ENCODE measurements at places on chromosomes 6 and 20.

GRCh38 chr20:41063442-41063841 is 34.8 kb downstream of the TOP1 start:
- no peak for DNase-seq

DNA sequence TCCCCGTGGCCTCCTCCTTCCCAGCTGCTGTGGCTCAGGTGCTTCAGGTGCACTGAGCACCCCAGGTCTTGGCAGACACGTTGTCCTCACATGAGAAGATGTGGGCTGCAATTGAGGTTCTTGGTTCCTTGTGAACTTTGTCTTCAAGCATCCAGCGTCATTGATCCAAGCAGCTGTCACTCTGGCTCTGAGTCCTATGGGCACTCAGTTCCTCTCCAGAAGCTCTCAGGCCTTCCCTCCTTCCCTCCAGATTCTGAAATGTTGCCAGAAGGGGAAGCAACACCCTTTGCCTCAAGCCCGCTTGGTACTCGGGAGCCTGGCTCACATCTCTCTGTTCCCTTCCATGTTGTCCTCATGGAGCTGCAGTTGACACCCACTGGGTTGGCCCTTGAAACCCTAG is 8.4 kb upstream of the MRGBP start:
- no peak for DNase-seq

DNA sequence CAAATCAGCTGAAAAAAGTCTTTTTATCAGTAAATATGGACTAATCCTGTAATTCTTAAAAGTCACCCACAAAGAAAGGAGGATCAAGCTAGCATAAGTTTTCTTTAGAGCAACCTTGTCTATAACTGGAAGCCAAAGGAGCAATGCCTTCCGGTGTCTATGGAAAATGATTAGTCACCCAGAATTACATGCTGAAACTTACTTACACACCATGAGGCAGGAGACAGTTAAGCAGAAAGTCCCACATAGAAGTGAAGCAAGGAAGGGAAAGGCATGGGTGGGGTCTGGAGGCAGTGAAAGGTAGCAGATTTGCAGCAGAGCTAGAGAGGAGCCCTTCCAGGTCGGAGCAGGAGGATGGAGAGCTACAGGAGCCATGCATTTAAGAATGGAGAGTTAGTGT is 153.7 kb upstream of the RIPOR2 start:
- DNase-seq: peak; percentile 14

DNA sequence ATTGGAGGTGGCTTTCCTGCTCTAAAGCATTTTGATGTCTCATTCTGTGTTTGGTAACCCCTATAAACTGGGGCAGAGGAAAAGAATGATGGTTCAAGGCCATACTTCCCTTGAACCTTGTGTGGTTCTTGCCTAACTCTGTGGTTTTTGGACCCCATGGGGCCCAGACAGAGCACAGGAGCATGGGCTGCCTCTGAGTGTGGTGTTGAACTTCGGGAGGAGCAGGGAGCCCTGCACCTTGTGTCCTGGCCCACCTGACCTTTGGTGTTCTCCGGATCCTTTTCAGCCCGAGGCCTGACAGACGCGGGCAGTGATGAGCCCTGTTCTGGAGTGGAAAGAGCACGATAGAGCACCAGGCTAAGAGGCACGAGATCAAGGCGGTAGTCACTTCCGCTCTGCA is 18.8 kb downstream of the TMEM74B start:
- DNase-seq: no peak

DNA sequence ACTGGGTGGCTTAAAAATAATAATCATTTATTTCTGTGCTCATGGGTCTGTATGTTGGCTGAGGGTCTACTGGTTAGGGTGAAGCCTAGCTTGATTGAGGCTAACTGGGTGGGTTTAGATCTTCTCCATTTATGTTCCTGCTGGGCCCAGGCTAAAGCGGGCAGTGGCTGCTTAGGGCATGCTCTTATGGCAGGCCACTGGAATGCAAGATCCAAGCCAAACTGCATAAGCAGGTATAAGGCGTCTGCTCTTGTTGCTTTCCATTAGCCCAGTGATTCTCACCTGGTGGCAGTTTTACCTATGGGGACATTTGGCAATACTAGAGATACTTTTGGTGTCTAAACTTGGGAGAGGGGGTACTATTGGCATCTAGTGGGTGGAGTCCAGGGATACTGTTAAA is 44.5 kb downstream of the QKI start:
- DNase-seq: no peak

- DNase-seq: peak; percentile 79
These were observed at the start of gene RING1 for GRCh38 chr6:33208091-33208967. Gene RING1 (plus strand): TSS chr6:33208500. CDS start chr6:33208823, 323 bp downstream.

- peak; percentile 87 for DNase-seq
These were observed 174.8 kb downstream of the IBTK start for GRCh38 chr6:82072751-82073150.

DNA sequence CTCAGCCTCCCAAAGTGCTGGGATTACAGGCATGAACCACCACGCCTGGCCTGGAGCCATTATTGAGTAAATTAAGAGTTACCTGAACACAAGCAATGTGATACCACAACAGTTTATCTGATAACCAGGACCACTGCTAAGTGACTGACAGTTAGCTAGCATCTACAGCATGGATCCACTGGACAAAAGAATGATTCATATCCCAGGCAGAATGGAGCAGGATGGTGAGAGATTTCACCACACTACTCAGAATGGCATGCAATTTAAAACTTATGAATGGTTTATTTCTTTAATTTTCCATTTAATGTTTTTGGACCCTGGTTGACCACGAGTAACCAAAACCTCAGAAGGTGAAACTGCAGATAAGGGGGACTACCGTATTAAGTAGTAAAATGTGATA is 48.6 kb downstream of the RALGAPA2 start:
- no peak for DNase-seq

DNA sequence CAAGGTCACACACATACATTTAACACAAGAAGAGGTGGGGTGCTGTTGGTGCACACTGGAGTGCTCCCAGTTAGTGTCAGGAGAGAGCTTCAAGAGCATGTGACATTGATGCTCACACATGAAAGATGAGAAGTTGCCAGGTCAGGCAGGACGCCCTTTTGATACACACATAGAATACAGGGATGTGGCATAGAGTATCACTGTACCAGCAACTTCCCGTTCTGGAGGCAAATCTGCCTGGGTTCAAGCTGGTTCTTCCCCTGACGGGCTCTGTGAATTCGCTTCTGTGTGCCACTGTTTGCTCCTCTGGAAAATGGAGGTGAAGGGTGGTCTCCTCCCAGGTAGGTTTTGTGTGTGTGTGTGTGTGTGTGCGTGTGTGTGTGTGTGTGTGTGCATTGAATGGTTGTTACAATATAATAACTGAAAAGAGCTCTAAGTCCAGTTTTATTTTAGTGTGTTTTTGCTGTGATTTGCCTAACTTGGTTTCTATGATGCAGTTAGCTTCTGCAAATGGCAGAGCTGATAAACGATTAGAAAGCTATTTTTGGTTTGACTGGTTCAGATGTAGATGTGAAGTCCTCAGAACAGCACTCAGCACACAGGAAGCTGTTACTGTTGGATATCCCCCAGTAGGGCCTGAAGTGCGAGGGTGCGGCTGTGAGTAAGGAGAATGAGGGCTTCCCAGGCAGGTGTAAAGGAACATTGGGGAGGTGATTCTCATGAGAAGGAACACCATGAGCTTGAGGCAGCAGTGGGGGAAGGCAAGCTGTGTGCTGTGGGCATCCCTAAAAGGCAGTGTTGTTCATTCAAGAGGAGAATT is 53.4 kb downstream of the HIVEP1 start:
- no peak for DNase-seq

DNA sequence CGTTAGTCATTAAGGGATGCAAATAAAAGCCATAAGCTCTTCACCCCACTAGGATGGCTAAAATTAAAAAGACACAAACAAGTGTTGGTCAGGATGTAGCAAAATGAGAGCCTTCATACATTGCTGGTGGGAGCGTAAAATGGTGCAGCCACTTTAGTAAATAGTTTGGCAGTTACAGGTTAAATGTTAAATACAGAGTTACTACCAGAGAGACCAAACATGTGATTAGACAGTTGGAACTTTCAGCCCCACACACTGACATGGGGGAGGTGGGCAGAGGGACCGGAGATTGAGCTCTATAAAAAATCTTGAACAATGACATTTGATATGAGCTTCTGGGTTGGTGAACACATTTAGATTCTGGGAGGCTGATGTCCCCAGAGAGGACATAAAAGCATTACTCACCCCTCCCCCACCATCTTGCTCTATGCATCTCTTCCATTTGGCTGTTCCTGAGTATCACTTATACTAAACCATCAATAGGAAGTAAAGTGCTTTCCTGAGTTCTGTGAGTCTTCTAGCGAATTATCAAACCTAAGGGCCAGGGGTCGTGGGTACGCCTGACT is 20.4 kb upstream of the ZNF318 start:
- no peak for DNase-seq

DNA sequence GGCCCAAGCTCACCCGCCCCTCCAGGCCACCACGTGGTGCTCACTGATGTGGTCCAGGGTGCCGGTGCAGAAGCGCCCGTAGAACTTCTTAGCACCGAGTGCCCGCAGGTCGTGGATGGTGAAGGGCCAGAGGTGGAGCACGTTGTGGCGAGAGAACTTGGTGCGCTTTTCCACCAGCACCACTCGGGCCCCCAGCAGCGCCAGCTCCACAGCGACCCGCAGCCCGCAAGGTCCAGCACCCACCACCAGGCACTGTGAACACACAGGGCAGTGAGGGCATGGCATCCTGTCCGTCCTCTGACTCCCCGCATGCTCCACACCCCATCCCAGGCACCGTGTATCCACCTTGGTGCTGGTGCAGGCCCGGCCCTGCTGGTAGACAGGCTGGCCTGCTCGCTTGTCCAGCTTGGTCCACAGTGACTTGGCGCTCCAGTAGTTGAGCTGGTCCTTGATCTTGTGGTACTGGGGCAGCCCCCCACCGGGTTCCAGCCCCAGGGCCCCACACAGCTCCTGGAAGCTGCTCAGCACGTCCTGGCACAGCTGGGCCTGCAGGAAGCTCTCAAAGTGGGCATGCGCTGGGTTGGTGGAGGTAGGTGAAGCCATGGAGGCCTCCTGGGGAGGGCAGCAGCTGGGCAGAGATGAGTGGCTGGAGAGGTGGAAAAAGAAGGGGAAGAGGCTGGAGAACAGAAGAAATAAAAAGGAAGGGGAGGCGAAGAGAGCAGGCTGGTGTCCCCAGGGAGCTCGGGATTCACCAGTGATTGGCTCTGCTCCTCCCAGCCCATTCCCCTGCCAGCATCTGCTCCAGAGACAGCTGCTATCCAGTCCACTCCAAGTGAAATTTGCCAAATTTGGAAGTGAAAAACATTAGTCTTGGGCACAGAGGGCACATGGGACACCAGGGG is 1.7 kb downstream of the MICAL1 start:
- DNase-seq: peak; percentile 47

DNA sequence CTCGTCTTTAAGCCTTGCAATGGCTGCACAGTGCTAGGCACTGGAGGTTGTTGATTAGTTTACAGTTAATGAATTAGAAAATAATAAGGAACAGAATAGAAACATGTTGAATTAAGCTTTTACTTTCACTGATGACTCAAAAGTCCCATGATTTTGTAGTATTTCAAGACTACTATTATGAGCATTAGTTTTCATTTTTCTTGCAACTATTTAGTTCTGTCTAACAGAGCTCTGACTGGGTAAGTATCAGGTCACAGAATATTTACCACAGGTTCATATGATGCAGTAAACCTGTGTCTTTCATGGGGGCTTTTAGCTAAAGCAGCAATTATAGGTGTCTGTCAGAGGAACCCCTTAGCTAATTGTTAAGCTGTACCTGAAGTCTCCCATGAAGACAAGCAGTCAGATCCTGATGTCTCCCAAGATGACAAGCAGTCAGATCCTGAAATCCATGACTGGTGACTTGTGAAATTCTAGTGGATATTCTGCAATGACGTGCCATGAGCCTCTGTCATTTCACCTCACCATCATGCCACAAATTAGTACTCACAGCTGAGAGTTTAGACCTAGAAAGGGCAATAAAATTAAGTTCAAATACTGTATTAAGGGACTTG is 8.2 kb upstream of the GPR31 start:
- DNase-seq: no peak

GRCh38 chr6:156618600-156619205 is 158.5 kb upstream of the ARID1B start:
- peak; percentile 30 for DNase-seq

DNA sequence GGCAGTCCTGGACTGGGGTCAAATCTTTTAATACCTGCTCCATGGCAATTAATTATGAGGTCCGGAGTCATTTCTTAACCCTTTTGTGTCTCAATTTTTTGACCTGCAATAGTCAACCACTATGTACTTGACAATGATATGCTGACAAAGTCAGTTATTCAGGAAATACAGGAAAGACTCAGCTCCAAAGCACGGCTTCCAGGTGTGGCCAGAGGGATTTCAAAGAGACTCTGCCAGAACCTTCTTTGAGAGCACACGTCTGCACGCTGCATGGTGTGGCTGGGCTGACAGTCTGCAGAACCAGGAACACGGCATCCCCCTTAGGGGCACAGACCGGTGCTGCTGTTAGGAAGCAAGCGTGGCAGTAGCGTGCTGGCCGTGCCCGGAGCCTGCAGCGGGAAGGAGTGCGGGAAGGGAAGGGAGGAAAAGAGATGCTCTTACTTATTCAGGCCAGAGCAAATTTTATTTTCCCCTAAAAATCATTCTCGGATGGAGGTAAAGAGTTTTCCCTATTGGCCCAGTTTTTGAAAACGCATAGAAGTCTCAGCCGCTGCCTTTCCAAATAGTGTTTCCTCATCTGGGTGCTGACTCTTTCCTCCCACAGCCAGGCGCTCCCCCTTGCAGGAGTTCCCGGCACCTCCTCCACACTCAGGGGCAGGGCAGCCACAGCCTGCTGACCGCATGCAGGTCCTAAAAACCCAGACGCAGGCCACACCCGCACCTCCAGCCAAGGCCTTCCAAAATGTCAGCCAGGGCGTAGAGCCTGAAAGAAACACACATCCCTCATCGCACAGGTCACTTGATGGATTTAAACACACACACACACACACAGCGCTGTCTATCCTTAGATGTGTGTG is 187.4 kb upstream of the SNX9 start:
- DNase-seq: no peak

DNA sequence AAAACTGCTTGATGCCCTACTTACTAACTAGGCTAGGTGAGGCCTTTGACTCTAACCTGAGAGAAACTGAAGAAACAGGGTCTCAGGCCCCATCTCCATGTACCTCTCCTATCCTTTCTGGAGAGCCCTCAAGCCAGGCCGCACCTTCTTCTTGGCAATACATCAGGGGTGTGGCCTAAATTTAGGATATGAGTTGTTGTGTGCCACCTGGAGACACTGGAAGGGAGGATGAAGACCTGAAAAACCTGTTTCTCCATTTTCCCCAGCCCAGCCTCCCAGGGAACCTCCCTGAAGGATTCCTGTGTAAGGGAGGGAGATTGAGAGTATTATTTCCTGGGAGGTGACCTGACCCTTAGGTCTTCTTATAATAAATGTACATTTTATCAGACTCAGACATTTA is 3.1 kb downstream of the LY6G6D start:
- no peak for DNase-seq

GRCh38 chr6:90194371-90194841 is 102.2 kb downstream of the BACH2 start:
- peak; percentile 90 for DNase-seq

- DNase-seq: no peak
These were observed 49.8 kb downstream of the PHACTR1 start for GRCh38 chr6:12766365-12766764.

DNA sequence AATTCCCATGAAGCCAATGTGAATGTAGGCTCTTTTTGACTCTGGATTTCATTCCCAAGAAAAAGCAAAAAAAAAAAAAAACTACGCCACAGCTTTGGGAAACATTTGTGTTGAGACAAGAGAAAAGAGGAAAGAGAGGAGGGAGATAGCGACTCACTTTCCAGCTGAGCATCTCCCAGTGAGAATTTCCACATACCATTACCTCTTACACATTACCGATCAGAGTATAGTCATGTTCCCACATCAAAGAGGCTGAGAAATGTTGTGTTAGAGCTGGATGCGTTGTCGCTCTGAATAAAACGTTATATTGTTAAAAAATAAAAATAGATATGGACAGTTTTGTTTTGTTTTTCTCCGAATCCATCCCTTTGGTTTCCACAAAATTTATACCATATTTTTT is 1019.3 kb upstream of the ADGRB3 start:
- peak; percentile 78 for DNase-seq
